ENCODE measurements at places on chromosomes 16 and 17.
A peak's percentile ranks its signal among the peaks of the same experiment; 100 is the strongest.

DNA sequence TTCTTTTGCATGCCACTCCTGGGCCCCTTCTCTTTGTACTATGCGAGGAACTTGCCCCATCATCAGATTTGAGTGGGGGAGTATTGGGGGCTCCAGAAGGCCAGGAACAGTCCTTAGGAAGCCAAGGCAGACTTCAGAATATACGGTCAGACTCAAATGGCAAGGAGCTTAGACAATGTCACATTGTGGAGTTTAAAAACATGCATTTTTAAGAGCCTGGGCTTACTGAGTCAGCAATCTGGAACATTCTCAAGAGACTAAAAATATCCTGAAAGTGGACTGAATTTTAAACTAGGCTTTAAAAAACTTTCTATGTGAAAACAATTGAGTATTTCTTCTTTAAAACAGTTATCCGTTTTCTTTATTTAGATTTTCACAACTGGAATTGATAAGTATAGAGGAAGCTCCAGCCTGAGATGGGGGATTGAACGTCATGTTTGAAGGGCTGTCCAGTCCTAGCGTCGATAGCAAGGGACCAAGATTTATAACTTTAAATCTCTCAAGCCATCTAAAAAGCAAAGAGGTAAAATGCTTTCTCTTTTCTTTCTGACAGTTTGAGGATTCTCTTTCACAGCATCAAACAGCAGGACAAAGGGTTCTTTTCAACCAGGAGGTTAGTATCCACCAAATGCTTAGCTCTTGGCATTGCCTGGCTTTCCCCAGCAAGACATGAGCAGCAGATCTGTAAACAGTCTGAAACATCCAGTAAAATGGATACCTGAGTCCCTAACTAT is 45.8 kb upstream of the CDRT4 start:
- DNase-seq, result no peak

DNA sequence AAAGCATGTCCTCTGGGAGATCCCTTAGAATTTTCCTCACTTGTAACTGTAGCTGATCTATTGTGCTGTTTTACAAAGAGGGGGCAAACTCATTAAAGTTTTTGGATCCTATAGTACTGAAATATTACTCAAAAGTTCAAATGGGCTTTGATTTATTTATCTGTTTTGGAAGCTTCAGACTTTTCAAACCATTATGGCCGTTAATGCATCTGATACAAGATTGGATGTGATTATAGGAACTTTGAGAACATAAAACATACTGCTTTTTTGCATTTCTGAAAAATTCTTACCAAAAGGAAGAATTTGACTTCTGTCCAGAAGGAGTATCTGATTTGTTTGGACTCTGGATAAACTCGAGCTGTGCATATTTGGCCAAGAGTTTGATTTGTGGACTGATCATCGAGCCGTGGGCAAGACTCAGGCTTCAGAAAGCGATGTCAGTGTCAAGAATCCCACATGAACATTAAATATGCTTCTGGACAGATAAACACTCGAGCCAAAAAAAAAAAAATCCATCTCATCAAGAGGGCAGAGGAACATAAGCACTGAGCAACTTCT is 8.2 kb upstream of the MARCHF10 start:
- no peak for DNase-seq

- DNase-seq, result no peak
Measured at GRCh38 chr16:86018487-86018886, 119.5 kb downstream of the IRF8 start.

GRCh38 chr16:59330019-59330670 is 596.0 kb upstream of the GOT2 start:
- no peak for DNase-seq

DNA sequence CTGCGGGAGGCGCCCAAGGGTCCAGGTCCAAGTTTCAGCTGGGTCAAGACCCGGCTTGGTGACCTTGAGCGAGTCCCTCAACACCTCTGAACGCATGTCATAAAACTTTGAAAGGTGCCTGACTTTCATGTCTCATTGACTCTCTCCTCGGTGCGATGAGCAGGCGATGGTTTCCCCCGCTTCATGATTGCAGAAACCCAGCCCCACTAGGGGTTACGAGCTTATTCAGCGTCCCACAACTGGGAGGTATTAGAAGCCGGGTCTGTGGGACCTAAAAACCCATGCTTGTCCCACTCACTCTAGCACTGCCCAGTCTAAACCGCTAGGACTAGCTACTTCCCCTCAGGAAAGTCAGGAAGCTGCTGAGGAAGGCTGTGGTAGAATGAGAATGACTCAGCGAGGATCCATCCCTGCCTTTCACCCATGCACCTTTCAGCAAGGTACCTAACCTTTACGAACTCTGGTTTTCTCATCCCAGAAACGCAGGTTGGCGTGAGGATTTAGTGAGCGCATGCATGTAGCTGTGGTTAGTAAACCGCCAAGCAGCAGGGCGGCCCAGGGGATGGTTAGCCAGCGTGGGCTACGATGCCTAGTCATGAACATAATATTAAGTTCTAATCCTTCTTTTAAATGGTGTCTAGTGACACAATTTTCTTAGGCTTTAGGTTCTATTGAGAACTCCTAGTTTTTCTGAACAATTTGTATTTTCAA is 26.2 kb upstream of the RFFL start:
- peak; percentile 69 for DNase-seq

DNA sequence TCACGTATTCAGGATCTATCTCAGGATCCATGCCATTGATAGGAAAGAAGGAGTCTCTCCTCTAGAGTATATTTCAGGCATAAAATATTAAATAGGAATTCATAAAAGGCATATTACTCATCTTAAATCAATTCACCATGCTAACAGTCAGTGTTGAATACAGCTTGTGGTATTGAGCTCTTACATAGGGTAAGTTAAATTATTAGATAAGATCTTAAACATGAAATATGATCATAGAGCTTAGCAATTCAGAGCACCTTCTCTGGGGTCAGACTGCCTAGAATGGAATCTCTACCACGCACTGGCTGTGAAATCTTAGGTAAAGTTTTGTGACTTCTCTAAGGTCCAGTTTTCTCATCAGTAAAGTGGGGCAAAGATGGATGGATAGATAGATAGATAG is 20.7 kb downstream of the MARCHF10 start:
- no peak for DNase-seq

DNA sequence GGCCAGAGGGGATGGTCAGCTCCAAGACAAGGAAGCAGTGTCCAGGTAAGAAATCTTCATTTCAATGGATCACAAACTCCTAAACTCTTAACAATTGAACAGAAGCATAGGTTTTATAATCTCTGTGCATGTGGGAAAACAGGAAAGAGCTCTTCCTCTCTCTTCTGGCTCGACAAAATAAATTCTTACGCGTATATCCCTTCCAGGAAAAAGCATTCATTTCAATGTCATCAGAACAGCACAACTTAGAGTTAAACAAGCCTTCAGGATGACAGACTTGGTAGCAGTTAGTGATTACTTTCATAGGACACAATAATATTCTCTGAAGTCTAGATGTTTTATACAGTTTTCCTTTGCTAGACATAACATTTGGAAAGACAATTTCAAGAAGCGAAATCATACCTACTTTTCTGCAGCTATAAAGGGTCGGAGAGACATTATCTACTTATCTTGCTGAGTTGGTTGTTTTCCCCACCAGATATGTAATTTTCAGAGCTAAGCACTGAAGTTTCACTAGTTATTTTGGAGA is 19.3 kb upstream of the SLC35G3 start:
- DNase-seq, result no peak

GRCh38 chr16:74298104-74298503 is 1.5 kb downstream of the PSMD7 start:
- no peak for DNase-seq

- DNase-seq, result no peak
Measured at GRCh38 chr17:81223762-81224130, 981 bp upstream of the CEP131 start.

DNA sequence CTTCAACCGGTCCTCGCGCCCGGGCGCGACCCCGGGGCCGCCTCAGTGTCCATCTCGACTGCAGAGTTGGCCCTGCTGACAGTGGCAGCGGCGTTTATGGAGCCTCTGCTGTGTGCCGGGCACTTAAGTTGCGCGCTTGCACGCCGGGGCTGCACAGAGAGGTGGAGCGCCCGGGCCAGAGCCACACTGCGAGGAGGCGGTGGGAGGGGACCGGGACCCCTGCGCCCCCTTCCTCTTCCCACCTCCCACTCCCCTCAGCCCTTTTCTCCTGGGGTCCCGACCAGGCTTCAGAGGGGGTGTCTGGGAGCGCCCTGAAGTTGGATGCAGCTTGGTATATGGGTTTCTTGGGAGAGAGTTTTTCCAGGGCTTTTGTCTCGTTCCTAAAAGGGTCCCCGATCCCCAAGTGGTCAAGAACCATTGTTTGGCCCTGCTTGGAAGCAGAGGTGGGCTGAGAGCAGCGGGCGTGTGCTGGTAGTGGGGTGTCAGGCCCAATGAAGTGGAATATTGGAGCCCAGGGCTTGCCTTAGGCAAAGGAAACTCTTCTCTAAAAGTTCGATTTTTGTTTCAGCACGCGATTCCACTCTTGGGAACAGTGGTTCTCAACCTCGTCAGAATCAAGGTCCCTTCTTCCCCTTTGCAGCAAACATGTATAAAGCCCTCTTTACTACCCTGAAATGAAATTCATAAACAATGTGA is 605 bp downstream of the MRTFB start:
- no peak for DNase-seq

DNA sequence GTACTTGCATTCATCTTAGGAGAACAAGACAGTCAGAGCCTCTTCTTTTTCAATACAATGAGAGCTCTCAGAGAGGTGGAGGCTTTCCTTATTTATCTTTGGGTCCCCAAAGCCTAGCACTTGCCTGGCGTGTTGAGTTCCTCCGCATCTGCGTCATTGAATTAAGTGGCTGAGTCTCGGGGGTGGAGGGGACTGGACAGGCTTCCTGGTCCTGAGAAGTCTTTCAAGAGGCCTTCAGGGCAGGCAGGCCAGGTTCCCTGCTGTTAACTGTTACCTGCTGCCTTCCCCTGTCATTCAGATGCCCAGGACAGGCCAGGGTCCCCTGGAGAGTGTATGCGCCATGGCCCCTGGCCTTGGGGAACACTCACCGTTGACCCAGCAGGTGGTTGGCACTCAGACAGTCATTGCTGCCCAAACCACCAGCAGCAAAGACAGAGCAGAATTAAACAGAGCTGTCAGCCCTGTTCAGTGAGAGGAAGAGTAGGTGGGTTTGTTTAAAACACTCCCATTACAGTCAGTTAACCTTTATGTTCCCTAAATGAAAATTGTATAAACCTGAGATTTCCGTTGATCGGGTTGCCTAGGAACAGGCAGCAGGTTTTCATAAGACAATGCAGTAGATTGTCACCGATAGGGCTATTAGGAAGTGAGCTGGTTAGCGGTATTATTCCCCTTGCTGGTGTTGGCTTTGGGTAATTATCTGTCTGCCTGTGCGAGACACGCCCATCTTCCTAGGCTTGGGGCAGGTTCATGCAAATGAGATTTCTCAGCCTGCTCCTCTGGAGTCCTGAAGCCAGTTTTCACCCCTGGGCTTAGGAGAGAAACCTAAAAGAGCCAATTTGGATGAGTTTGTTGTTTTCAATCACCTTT is 132.7 kb downstream of the CCDC182 start:
- DNase-seq, result peak; percentile 15

GRCh38 chr17:193841-194806 is 12.7 kb upstream of the DOC2B start:
- no peak for DNase-seq

Data from CD4-positive, alpha-beta T cell treated with Interleukin-17A for 4 hours (primary cell).